NCI-H748 treated with DMSO at 0.1 percent for 48 hours (cell line): ENCODE measurements at places on chromosomes 7 and 10.

DNA sequence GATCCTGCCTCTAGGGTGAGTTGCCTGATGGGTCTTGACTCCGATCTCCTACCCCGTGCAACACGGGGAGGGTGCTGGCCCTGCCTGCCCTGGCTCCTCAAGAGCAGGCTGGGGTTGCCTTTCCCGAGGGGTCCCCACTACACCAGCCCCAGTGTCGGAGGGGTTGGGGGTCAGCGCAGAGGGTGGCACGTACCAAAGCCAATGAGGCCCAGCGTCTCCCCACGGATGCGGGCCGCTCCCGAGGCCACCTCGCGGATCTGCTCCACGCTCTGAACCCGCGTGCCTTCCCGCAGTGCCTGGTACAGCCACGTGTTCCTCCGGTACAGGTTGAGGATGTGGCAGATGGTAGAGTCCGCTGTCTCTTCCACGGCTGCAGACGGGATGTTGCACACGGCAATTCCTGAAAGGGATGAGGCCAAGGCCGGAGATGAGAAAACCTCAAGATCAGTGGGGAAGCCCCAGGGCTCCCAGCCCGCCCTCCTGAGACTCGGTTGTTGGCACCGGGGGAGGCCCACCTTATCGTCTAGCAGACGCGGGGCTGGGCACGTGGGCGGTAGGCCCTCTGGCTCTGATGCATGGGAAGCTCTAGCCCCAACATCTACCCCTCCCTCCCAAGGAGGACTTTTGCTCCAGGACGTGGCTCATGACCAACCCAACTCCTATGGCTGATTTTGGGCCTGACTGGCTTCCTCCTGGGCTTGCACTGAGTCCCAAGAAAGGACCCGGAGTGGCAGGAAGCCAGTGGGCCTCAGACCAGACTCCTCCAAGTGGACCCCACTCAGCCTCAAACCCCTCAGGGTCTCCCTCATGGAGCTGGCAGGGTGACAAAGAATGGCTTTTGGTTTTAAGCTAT is 56.1 kb downstream of the ZRANB1 start:
- DNase-seq: no peak

GRCh38 chr7:120394595-120394994 is 121.6 kb downstream of the KCND2 start:
- no peak for DNase-seq

- no peak for DNase-seq
Measured at GRCh38 chr10:72419241-72419640, 64.5 kb upstream of the DNAJB12 start.

DNA sequence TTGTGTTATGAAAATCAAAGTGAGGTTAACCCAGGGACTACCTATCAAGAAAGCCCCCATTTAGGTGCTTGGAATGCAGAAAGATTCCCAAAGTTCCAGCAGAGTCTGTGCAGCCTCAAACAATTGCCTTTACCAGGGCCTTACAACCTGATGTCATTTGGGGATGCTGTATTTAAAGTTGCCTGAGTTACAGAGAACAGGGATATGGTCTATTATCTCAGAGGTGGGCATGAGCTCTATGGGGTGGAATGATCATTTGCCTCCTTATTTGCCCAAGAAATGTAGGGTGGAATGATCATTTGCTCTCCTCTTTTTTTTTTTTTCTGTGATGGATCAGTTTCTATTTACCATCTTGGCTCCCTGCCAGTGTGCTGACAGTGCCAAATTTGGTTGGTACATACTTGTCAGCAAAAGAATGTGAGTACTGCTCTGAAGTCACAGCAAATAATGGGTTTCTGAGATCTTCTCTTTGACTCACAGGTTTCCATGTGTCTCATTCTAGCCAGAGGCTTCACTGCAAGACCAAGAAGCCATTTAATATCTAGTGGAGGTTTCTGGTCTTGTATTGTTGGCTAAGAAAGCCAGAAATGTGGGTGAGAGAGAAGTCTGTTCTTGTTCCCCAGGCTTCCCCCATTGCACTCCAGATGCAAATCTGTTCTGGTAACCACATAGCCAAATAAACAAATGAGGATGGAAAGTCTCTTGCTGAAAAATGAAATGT is 45.5 kb upstream of the ZNRF2 start:
- DNase-seq: peak; percentile 67

- DNase-seq: no peak
Measured at GRCh38 chr10:122249991-122250750, 20.9 kb upstream of the BTBD16 start.

DNA sequence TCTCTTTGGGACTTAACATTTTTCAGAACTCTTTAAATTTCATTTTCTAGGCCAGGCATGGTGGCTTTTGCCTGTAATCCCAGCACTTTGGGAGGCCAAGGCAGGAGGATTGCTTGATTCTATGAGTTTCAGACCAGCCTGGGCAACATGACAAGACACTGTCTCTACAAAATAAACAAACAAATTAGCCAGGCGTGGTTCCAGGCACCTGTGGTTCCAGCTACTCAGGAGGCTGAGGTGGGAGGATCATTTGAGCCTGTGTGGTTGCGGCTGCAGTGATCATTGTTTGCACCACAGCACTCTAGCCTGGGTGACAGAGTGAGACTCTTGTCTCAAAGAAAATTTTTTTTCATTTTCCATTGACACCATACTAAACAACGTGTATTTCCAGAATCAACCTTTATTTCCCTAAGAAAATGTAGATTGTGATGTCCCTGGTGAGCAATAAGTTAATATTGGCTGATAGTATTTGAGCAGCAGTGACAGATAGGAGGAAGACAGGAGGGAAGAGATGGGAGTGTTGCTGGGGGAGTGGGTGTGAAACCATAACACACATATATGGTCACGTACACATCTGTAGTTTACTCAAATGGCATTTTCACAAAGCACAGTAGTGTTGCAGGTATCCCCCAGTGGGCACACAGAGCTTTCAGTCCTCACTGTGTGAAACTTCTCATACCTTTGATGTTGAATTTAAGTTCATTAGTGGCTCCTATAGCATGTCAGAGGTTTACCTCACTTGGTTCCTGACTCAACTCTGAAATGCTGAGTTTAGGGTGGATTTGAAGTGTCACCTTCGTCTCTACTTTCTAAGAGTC is 205.6 kb downstream of the AUTS2 start:
- DNase-seq: no peak

DNA sequence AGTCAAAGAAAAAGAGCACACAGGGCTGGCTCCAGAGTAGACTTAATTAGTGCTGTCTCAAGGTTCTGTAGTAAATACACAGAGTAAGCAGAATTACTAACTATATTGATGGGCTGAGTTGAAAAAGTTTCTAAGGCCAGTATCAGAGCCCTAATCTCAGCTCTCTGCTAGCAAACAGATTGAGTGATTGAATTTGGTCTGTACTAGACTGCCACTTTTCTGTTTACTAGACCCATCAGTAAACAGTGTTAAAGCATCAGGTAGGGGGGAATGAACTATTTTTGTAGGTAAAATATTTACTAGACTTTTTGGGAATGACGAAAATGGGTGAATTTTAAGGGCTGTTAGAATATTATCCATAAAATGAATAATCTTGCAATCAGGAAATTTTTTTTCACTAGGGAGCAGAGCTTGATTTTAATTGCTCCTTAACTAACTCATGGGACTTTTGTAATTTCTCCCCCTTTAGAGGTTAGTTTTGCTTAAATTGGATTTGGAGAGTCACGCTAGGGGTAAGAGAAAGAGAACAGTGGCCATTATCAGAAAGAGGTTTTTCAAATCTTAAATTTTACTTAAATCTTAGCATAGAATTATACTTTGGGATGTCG is 37.3 kb upstream of the RASGEF1A start:
- no peak for DNase-seq

DNA sequence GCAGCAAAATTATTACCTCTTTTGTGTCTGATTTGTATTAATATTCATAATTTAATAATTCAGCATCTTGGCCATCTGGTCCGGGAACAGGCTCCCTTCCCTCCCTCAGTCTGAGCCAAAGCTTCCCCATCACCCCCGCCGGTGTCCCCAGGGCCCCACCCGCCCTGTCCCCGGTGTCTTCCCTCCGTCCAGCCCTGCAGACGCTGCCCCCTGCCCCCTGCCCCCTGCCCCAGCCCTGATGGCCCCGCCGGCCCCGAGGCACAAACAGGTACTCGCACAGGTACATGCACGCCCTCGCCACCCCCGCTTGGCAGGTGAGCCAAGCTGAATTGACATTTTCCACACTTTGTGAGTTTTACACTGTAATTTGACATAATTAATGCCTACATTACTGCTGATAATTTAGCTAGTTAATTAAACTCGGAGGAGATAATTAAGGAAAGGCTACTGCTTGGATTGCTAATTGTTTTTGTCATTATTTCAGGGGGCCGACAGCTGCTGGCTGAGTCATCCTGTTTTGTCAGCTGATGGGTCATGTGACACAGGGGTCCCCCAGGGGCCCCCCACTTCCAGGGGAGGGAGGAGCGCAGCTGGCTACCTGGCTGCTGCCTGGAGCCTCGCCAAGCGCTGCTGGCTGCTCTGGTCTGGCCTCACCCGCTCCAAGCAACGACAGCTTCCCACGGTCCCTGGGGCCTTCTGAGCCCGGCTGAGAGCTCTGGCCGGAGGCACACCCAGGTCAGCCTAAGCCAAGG is 36.6 kb downstream of the MICALL2 start:
- peak; percentile 84 for DNase-seq

GRCh38 chr10:129787557-129787956 is 176.5 kb downstream of the EBF3 start:
- no peak for DNase-seq

- no peak for DNase-seq
Measured at GRCh38 chr7:96521068-96521894, 188.4 kb downstream of the SEM1 start.

DNA sequence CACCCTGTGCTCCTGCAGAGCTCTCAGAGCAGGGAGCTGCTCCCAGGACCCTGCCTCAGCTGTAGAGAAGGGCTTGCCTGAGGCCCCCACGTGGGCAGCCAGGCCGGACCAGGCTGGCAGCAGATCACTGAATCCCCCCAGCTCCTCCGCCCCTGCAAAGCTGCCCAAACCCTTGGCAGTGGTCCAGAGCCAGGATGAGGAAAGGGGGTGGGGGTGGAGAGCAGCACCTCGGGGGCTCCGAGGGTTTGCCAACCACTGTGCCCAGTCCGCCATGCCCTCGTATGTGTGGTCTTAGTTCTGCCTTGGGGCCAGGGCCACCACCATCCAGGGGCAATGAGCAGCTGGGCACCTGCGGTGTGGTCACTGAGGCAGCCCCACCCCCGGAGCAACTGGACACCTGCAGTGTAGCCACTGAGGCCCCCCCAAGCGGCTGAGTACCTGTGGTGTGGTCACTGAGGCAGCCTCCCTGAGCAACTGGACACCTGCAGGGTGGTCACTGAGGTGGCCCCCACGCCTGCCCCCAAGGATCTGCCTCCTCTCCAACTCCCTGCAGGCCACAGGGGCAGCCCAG is 90.8 kb downstream of the TCERG1L start:
- no peak for DNase-seq

GRCh38 chr10:18140149-18140956 is at the start of gene CACNB2:
Gene CACNB2 (plus strand): TSS chr10:18140424.
- DNase-seq: no peak

DNA sequence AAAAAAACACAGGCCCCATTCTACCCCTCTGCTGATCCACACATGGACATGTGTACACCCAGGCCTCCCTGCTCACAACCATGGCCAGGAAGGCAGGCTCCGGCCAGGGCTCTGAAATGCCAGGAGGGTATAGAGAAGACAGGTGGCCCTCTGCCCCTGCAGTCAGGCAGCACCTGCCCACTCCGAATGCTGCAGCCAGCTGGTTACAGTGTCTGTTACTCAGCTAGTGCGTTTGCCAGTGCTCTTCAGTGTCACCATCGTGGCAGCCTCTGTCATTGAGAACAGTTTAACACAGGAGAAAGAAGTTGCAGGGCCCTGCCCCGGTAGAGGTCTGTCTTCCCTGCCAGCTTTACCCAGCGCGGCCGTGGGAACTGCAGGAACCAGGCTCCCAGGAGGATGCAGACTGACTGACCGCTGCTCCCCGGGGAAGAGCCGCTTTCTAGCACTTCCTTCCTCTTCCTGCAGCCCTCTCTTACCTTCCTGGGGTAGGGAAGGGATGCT is 128.8 kb upstream of the FAM20C start:
- DNase-seq: no peak

DNA sequence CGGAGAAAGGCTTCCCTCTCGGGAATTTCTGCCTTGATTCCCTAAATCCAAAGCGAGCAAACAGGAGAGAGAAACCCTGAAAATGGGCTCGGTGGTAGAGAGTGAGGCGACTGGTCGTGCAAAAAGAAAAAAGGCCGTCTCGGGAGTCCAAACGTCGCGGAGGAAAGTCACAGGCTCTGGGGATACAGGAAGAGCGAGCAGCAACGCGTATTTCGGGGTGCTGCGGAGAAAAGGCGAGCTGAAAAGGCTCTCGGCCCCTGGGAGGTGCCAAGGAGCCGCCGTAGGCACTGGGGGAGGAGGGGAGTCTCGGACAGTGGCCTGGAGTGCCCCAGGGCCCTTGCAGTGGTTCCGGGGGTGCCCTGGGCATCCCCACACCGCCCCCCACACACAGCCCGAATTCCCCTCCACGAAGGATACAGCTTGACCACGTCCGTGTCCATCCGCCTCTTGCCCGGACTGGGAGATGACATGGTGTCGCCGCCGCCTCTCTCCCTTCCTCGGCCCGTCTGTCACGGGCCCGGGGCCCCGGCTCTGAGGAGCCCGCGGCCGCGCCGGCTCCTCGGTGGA is 591 bp downstream of the UBE2H start:
- DNase-seq: no peak

DNA sequence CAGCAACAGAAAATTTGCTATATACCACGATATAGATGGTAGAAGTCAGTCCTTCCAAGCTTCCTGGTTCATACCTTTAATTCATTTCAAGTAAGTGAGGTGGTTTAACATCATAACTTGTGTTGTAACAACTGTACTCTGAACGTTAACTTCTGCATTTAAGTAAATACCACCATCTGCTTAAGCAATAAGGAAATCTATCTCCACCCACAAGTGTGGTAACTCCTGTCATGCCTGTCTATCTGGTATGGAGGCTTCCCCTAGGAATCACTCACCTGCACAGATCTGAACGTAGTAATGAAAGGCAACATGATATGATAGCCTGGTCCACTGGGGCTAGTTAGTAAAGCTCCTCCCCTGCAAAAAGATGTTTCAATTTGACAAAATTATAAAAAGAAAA is 2.3 kb downstream of the ERLIN1 start:
- DNase-seq: no peak

GRCh38 chr10:17907641-17908040 is 44.1 kb upstream of the SLC39A12 start:
- DNase-seq: no peak

GRCh38 chr7:40598915-40599314 is 464.1 kb downstream of the SUGCT start:
- DNase-seq: no peak

- DNase-seq: no peak
Measured at GRCh38 chr10:283916-284356, 148.7 kb downstream of the ZMYND11 start.

DNA sequence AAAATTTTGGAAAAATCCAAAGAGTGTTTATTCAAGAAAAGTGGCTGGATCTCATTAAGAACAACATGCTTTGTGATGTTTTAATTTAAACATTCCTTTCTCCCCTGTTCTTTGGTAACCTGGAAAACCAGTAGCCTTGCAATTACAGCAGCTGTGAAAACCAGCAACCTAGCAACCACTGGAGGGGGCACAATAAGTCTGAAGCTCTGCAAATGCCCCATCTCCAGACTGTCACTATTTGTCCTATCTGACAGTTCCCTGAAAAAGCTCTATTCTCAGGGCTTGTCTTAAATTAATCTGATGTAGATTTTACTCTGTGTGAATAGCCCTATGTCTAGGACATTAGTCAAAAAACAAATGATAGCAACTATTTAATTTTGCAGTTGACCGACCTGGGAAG is 137.6 kb upstream of the THSD7A start:
- DNase-seq: no peak
